ENCODE measurements at places on chromosomes 4 and X.

DNA sequence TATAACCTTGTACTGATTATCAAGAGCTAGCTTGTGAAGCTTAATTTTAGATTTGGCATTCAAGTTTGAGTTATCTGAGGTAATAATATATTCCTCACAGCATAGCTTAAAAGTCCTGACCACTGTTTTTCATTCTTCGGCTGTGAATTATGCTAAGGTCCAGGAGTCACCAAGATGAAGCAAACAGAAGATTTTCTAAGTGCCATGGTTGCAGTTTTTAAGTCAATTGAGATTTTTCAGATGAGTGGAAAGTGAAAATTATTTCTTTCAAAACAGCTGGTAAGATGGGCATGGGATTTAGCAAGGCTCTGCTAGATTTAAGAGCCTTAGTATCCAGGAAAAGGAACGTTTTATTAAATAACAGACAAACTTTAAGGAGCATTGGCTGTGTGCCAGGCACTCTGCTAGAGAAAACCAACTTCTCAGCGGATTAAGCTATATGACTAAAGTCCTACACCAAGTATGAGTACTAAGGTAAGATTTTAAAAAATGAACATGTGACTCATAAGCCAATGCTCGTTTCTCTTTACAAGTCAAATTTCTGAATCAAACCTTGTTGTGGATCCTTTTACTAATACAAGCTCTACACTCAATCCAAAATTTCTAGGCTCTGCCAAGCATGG is 149.9 kb upstream of the IL15 start:
- no peak for DNase-seq

DNA sequence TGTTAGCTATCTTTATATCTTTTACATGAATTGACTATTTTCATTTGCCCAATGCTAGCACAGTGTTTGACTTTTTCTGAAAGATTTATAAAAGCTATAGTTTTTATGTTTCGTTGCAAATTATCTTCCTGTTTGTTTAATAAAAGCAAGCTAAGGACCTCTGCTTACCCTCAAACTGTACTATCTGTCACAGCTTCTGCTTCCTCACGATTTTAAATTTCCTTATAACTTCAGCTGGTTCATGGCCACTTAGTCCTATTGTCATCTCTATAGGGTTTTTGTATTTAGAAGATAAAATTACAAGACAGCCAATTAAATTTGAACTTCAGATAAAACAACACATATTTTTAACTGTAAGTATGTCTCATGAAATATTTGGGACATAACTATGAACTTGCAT is 494.0 kb downstream of the PDGFC start:
- no peak for DNase-seq

DNA sequence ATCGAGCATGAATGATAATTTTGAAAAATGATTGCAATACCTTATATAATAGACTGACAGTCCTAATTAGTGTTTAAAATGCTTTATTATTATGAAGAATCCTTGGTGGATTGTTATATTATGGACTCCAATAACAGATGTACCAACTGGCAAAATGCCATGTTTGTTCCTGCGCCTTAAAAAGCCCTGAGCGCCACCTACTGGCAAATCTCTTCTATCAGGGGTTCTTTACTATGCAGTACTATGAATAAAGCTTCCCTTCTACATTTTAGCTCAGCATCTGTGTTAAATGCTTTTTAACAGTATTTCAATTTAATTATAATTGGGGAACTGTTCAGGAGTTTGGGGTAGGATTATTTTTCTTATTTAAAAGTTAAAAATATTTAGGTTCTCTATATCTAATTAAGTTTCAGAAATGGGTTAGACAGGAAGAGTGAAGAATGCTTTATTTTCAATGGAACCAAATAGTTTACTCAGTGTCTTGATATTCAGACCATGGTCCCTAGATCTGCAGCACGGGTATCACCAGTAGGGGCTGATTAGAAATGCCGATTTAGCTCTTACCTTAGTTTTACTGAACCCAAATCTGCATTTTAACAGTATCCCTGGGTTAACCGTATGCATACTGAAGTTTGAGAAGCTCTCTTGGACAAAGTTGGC is 20.0 kb downstream of the CFAP97 start:
- peak; percentile 60 for DNase-seq

GRCh38 chr4:26766141-26766540 is 94.5 kb upstream of the STIM2 start:
- DNase-seq = no peak

GRCh38 chrX:125952973-125953372 is 213.1 kb downstream of the DCAF12L2 start:
- no peak for DNase-seq

All from hippocampal formation (tissue), 2 donors.